ENCODE measurements at places on chromosomes 16 and 17.
A peak's percentile ranks its signal among the peaks of the same experiment; 100 is the strongest.

GRCh38 chr17:16353317-16354174 is at the start of gene CENPV:
CENPV (minus strand) TSS chr17:16353469; CDS start chr17:16353436, 33 bp downstream.
- H3K27ac ChIP-seq, result peak within 1 kb of the TSS; percentile 93
- DNase-seq, result peak; percentile 84
- H3K4me1 ChIP-seq, result peaks cover 21% of the 10 kb centered on the region
- no peaks in the 10 kb centered on the region for H3K27me3 ChIP-seq
- H3K36me3 ChIP-seq, result peaks cover 12% of the 10 kb centered on the region

DNA sequence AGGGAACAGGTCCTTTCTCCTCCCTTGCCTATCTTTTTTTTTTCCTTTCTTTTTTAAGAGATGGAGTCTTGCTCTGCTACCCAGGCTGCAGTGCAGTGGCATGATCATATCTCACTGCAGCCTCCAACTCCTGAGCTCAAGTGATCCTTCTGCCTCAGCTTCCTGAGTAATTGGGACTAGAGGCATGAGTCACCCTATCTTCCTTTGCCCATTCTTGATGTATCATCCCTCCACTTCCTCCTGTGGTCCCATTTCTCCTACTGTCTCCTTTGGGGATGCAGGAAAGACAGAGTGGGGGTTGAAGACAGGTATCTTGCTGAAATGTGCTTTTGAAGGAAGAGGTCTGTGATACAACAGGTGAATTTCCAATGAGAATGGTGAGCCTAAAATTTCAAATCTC is 5.5 kb downstream of the MYO19 start:
- peak overlapping the region; percentile 37 for H3K27ac ChIP-seq
- no peak overlapping the region for H3K4me3 ChIP-seq
- no peaks in the 10 kb centered on the region for H3K27me3 ChIP-seq
- no peak for DNase-seq

GRCh38 chr17:58184986-58185761 is 7.4 kb upstream of the EPX start:
- DNase-seq, result no peak
- H3K4me1 ChIP-seq, result no peaks in the 10 kb centered on the region
- H3K27ac ChIP-seq, result no peak overlapping the region
- peaks cover 7% of the 10 kb centered on the region for H3K27me3 ChIP-seq

GRCh38 chr16:81713796-81714195 is 65.3 kb upstream of the PLCG2 start:
- no peaks in the 10 kb centered on the region for H3K27me3 ChIP-seq
- no peak overlapping the region for H3K27ac ChIP-seq
- H3K4me1 ChIP-seq, result peaks cover 38% of the 10 kb centered on the region
- no peaks in the 10 kb centered on the region for H3K36me3 ChIP-seq
- DNase-seq, result no peak

- no peak for DNase-seq
- no peak overlapping the region for H3K4me3 ChIP-seq
Observed at GRCh38 chr17:53472586-53472985, 350.1 kb upstream of the KIF2B start.

DNA sequence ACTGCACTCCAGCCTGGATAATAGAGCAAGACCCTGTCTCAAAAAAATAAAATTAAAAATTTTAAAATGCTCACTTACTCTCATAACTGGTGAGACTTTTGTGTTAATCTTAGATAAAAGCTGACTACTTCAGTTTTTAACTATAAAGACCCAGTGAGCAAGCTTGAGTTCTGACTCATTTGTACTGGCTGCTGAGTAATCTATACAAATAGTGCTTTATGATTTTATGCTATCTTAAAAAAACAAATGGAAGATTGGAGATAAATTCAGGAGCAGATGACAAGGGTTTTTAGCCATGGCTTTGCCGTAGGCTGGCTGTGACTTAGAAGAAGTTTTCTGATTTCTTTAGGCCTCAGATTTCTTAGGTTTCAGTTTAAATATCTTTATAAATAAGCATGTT is 30.5 kb downstream of the SNTB2 start:
- no peak for DNase-seq
- no peak overlapping the region for H3K27ac ChIP-seq
- H3K4me3 ChIP-seq, result no peak overlapping the region
- H3K4me1 ChIP-seq, result peaks cover 5% of the 10 kb centered on the region
- H3K27me3 ChIP-seq, result no peaks in the 10 kb centered on the region

DNA sequence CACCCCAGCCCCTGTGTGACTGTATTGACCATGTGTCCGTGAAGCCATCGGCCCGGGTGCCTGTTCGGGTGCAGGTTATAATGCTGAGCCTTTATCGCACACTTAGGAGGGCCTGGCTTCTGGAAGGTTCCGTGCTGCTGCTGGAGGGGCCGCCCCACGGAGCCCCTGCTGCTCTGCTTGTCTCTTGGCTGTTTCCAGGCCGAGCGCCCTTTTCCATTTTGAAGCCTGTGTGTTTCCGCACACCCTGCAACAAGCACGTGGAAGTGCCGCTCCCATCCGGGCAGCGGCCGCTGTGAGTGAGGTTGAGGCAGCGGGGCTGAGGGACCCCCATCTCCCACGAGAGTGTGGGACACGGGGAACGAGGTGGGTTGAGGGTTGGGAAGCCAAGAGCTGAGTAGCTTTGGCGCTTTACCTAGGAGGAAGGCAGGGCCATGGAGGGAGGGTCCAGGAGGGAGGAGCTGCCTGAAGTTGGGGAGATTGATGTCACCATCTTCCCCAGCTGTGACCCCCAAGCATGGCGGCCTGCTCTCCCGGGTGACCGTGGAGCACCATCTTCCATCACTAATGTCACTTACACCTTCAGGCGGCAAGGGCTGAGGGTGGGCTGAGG is 200.1 kb upstream of the GSE1 start:
- DNase-seq, result no peak
- no peak overlapping the region for H3K27ac ChIP-seq
- peaks cover 14% of the 10 kb centered on the region for H3K4me1 ChIP-seq
